ENCODE measurements at places on chromosomes 16 and 17.

GRCh38 chr17:9905078-9905415 lies at the start of gene RCVRN:
TSS of gene RCVRN (minus strand) at chr17:9905271. CDS start at chr17:9905180, 91 bp downstream.
- DNase-seq: no peak

DNA sequence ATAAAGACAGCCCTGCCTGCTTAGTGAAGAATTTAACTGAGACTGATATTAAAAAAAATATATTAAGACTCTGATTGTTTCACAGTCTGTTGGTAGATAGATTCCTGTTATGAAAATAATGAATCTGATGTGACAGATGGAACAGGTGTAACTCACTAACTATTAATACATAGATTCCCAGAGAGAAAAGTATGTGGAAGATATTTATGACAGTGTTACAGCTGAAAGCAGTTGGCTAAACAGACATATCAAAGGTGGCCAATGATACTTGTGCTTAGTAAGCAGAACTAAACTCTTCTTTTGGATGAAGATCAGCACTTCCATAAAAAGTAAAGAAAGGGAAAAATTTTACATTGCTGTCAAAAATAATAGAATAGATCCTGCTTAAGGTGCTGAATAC lies 598.2 kb upstream of the CA10 start:
- DNase-seq: no peak

DNA sequence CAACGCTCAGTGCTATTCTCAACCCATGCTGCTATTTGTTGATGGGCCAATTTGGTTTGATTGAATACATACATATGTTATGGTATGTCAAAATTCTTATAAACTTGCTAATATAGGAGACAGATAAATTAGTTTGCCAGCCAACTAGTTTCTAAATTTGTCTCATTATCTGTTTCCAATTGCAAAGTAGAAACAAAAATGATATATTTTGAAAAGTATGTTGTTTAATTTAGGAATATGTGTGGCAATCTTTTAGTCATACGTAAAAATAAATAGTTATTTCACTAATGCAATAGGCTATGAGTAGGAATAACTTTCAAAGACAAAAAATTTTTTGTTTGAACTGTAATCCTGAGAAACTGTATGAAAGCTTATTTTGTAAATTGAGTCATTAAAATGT lies 210.6 kb upstream of the KCNJ16 start:
- DNase-seq: no peak

DNA sequence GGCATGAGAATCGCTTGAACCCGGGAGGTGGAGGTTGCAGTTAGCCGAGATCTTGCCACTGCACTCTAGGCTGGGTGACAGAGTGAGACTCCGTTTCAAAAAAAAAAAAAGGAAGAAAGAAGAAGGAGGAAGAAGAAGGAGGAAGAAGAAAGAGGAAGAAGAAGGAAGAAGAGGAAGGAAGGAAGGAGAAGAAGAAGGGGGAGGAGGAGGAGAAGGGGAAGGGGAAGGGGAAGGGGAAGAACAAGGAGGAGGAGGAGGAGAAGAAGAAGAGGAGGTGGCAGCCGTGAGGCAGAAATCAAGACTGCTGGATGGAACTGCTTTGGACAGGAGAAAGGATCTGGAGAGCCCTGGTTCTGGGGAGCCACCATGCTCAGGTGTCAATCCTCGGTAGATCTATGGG lies 29.7 kb upstream of the PEMT start:
- DNase-seq: no peak

DNA sequence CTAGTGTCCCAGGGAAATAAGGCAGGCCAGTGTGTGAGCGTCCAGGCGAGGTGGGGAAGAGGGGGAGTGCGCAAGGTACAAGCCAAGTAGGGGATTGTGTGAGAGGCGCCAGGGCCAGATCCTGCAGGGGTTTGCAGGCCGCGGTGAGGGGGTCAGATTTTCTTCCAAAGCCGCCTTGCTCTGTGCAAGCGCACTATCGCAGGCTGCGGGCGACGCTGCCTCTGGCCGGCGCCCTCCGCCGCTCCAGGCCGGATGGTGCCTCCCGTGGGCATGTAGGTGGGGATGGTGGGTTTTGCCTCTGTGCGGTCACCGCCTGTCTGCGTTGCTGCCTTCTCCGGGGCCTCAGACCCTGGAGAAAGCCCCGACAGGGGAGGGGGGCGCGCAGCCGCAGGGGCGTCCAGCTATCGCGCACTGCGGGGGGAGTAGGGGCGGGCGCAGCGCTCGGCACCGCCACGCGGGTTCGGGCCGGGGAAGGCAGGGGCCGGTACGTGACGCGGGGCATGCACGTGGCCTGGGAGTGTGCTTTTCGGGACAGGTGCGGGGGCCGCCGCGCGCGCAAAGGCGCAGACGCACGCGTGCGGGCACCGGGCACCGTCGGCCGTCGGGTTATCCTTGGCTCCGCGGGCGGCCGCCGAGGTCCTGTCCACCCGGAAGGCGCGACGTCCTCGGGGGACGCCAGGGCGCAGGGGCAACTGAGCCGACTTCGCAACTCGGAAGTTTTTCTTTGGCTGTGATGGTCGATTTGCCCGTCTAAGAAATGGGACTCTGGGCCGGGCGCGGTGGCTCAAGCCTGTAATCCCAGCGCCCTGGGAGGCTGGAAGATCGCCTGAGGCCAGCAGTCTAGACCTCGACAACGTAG lies 1.1 kb upstream of the HAPSTR1 start:
- DNase-seq: peak; percentile 55

GRCh38 chr16:81686391-81687130 lies 92.5 kb upstream of the PLCG2 start:
- no peak for DNase-seq

DNA sequence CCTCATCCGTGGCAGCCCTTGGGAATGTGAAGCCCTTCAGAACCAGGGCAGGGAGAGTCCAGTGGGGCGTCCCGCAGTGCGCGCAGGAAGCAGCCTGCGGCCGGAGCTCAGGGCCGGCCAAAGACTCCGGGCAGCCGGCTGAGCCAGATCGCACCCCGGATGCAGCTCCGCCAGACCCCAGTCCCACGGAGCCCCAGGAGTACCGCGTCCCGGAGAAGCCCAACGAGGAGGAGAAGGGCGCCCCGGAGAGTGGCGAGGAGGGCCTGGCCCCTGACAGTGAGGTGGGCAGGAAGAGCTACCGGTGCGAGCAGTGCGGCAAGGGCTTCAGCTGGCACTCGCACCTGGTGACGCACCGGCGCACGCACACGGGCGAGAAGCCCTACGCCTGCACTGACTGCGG lies 6.9 kb downstream of the ZNF205 start:
- no peak for DNase-seq

GRCh38 chr16:59238246-59238645 lies 504.1 kb upstream of the GOT2 start:
- no peak for DNase-seq

GRCh38 chr16:85600078-85600477 lies 13.0 kb upstream of the GSE1 start:
- DNase-seq: no peak

DNA sequence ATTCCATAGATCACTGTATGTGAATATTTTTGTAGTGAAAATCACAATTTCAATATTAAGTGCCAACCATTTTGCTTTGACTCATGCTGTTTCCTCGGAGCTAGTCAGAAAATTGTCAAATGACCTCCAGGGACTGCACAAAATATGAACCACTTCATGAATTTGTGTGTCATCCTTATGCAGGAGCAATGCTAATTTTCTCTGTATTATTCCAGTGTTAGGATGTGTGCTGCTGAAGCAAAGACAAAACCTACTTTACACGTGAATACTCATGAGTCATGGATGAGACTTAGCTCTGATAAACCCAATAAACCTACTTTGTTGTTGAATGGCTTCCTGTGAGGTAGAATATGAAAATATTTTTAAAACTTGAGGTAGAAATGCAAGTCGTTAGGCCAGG lies 65.2 kb downstream of the SHCBP1 start:
- DNase-seq: no peak

DNA sequence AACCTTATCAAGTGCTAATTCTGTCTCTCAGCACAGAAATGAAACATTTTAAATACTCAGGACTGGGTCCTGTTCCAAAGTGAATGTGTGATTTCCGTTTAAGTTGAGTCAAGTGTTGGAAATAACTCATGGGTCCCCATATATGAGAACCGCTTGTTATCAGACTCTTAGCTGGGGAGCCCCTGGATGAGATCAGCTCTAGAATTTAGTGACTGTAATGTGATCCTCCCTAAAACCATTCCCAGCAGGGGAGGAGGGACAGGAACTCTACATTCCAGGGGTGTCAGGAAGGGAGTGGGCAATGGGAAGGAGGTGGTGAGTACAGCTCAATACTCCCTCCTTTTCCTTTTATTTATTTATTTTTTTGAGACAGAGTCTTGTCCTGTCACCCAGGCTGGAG lies 37.5 kb downstream of the OTOA start:
- no peak for DNase-seq

DNA sequence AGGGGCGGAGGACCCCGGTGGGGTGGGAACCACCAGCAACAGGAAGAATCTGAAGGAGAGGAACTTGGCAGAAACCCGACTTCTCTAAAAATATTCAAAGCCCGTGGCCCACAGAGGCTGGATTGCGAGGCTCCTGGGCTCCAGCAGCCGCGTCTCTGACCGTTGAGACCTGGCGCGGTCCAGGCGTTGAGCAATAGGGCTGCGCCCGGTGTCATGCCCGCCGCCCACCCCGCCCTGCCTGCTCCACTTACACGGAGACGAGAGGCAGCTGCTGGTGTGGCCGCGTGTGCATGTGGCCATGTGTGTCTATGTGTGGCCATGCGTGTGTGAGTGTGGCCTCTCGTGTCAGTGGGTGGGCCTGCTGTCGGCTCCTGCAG lies 83.6 kb downstream of the IRF8 start:
- no peak for DNase-seq

- DNase-seq: no peak
These were observed 202.6 kb upstream of the MYOCD start for GRCh38 chr17:12463102-12463501.

- DNase-seq: no peak
These were observed 481 bp upstream of the BRD7 start for GRCh38 chr16:50369133-50369804.

- DNase-seq: no peak
These were observed 32.0 kb downstream of the COTL1 start for GRCh38 chr16:84585886-84586285.

- no peak for DNase-seq
These were observed 110.3 kb upstream of the NACA2 start for GRCh38 chr17:61701334-61701733.

GRCh38 chr17:17884391-17885357 lies 47.9 kb upstream of the SREBF1 start:
- no peak for DNase-seq

DNA sequence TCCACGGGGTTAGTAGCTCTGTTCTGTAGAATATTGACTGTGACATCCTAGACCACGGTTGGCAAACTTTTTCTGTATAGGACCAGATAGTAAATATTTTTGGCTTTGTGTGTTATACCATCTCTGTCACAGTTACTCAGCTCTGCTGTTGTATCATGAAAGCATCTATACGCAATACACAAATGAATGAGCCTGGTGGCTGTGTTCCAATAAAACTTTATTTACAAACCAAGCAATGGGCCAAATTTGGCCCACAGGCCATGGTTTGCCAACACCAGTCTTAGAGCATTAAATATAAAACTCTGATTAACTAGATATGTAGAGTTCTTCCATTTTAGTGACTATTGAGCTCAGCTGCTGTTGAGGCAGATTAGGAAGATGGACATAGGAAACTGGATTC lies 132.7 kb downstream of the MAP2K6 start:
- no peak for DNase-seq

DNA sequence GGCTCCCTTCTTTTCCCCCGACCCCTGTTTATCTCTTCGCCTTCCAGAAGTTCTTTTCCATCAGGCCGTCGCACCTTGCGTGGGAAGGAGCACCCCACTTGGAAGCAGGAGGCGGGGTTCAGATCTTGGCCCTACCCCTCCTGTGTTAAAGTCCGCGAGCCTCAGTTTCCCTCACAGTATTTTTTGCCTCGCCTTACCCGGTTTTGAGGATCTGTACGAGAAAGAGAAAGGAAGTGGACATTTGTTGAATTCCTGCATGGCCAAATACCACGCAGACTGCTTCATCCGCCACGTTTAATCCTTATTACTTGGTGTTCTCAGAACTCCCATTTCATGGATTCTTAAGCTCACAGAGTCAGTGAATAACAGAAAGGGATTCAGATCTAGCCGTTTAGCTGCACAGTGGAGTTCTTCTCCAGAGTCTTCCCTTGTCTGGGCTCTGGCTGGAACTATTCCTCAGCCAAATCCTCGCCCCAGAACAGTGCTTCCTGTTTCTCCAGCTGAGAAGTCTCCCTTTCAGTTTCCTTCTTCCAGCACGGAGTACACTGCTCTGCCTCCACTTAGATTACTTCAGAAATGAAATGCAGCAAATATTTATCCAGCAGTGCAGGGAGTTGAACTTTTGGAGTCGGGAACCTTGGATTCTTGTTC lies 590 bp downstream of the TMEM219 start:
- DNase-seq: no peak

- DNase-seq: no peak
These were observed 28.4 kb upstream of the CBFA2T3 start for GRCh38 chr16:89005201-89006035.

DNA sequence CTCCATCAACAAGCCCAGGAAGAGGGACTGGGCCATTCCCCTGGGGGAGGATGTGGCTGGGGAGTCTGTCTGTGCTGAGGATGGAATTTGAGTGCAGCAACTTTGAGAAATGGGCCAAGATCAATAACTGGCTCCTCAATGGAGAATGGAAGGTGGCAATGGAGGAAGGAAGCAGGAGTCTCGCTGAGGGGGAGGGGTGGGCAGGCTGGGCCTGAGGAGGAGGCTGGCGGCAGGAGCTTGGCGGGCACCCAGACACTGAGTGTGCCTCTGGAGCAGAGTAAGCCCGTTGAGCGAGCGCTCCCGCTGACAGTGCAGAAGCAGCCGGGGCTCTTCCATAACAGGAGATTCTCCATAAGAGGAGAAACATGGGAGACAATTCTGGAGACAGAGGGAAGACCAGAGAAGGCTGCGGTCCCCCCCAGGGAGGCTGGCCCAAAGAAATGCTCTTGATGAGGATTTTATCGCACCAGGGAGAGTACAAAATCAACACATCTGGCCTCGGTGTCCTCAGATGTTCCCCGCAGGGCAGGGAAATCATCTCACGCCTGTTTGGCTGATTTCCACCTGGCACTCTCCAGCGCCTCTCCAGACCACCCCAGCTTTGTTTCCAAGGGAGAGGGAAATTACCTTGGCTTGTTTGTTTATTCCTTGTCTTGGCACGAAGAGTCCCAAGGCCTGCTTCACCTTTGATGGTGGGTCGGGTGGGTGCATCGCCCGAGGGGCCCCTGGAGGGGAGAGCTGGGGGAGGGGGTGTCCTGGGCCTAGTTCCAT lies 2.8 kb upstream of the MMP15 start:
- no peak for DNase-seq

DNA sequence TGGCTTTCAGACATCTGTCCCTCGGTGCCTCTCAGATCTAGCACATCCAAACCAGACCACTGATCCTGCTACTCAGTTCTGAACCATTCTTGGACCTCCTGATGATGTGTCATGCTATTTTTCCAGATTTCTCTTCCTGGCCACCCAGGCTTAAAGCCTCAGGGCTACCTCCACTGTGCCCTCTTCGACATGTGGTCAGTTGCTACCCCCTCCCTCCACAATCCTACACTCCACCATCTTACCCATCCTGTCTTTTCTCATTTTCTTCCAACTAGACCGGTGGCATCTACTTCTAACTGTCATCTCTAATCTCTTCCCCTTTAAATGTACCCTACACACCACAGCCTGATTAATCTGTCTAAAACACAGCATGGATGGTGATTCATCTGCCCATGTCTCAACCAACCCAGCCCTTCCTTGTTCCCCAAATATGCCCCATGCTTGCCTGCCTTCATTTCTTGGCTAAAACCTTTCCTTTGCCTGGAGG lies 478.6 kb downstream of the SLC39A11 start:
- no peak for DNase-seq

GRCh38 chr17:9350080-9350479 lies 225.5 kb downstream of the STX8 start:
- no peak for DNase-seq

GRCh38 chr17:77064598-77064997 lies 76.2 kb upstream of the SEC14L1 start:
- no peak for DNase-seq
